CD4-positive, alpha-beta T cell treated with Interleukin-17A for 4 hours (primary cell): ENCODE measurements at places on chromosomes 4 and X.

GRCh38 chr4:13980317-13981310 lies 353.1 kb upstream of the BOD1L1 start:
- DNase-seq: no peak

DNA sequence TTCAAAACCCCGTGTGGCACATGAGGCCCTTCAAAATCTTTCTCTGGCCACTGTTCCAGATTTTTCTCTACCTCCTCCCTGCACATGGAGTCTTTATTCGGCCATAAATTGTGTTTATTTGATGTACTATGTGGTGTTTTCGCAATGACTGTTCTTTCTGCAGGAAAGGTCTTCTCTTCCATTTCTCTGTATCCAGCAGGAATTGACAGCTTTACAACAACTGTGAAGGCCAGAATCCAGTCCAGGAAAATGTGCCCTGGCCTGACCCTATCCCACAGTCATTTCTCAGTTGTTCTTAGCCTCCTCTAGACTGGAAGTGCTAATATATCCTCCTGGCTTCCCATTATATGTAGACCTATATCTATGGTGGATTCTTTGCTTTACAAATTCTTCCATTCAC lies 191.4 kb downstream of the COL25A1 start:
- DNase-seq: no peak

DNA sequence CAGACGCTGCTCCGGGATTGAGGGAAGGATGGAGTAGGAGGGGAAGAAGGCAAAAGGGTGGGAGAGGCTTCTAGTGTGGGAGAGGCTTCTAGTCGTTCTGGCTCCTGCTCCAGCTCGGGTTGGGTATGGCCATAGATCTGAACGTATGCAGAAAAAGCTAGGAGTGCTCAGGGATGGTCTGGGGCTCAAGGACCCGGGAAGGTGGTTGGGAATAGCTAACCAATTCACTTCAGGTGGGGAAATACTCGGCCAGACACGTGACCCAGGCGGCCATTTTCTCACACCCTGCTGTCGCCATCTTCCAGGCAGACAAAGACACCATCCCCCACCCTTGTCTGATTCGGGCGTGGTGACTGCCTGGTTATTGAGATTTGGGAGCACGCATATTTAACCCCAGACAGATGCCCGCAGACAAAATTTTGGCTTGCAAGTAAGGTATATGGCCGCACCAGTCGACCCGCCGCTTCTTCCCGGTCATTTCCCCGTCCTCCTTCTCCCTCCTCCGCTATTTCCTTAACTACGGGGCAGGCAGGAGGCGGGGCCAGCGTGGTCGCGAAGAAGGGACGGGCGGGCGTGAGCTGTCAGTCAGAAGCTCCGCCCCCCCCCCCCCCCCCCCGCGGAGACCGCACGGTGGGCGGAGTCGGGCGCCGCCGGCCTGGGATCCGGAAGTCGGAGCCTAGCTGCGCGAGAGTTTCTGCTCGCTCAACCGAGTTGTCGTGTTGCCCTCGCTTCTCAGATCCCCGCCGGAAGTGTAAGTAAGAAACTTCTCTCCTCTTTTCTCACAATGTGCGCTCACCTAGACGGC lies at the start of gene GNL3L:
GNL3L (plus strand) TSS at position 668 of the 805 bp plus-strand sequence. CDS start 2,348 bp downstream, outside the sequence.
- DNase-seq: peak; percentile 90

- DNase-seq: peak; percentile 61
Observed at GRCh38 chrX:103918571-103919269, 43.7 kb upstream of the TMSB15B start.

DNA sequence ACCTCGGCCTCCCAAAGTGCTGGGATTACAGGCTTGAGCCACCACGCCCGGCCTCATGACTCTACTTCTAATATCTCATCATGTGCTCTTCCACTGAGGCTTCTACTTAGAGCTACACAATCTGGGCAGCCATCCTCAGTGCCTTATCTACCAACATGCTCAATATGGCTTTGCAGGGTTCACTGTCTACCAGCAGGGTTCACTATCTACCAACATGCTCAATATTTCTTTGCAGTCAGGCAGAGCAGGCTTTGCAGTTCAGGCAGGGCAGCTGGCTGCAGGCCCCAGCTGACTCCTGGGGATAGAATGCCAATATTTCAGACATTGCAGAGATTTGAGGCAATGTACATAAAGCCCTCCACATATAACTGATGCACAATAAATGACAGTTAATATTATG lies 47.5 kb downstream of the PKD2 start:
- no peak for DNase-seq

DNA sequence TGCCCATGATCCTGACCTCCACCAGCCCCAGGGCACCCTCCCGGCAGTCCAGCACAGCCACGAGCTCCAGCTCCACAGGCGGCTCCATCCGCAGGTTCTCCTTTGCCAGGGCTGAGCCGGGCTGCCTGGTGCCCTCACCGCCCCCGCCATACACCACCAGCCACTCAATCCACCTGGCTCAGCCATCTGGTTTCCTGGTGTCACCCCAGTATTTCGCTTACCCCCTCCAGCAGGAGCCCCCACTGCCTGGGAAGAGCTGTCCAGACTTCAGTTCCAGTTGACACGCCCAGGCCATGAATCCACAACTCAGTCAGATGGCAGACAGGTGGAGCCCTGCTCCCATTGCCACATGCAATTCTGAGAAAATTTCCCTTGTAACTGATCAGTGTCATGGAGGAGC lies 3.9 kb downstream of the SHISA3 start:
- DNase-seq: no peak

DNA sequence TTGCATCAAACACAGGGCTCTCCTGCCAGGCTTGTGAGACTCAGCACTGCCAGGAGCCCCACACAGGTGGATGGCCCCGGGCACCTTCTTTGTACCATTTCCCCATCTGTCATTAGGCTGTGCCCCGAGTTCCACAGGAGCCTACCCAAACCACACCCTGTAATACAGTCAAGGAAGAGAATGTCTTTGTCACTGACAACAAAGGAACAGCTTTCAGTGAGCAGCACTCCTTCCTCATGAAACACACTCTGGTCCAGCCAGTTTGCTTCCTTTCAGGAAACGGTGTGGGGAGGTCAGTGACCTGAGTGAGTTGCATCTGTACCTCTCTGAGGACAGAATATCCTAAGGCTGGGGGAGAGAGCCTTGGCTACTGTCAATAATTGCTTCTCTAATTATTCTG lies 53.7 kb downstream of the LNX1 start:
- DNase-seq: no peak

DNA sequence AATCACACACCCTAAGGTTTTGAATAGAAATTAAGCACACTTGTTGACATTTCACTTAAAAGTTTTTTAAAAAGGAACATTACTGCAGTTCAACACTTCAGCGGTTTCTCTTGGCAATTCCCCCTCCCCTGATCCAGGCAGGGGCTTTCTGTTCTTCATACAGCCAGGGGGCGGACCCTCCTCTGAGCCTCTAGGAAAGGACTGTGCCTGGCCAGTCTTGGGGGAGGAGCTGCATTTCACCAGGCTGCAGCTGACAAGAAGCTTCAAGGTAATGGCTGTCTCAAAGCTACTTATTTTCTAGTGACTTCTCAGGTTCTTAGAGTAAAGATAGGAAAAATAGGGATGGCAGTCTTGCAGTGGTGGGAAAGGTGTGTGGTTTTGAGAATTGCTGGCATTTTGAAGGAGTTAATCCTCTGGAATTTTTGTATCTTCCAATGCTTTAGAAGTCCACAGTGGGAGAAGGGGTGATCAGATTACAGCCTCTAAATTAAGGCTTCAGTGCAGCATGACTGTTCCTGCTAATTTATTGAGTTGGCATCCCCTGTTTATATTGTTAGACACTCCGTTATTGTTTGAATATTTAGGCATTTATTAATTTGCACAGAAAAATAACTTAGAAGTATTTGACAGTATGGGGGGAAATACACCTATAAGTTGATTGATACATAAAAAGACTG lies 33.5 kb downstream of the PWWP3B start:
- DNase-seq: no peak

DNA sequence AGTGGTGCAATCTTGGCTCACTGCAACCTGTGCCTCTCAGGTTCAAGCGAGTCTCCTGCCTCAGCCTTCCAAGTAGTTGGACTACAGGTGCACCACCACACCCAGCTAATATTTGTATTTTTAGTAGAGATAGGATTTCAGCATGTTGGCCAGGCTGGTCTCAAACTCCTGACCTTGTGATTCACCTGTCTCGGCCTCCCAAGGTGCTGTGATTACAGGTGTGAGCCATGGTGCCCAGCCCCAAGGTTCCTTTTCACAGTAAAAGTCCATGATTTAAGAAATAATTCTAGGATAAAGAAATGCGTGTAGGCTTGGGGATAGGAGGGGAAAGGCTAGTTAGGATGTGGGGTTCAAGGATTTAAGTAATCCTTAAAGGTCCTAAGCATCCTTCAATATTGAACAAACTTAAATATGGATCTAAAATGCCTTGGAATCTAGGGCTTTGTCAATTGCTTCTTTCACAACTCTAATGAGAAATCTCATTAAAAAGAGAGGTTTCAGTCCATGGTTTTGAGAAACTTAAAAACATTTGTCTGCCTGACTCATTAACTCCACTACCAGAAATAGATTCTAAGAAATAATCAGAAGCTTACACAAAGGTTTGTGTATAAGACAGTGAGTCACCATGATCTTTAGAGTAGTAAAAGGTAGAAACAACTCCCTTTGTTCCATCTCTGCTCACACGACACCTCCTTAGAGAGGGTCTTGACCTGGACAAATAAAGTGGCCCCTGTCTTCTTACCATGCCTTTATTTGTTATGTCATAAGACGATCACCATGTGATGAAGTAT lies 203.2 kb downstream of the PTTG2 start:
- no peak for DNase-seq

- DNase-seq: no peak
Observed at GRCh38 chrX:121161501-121161933, 114.1 kb downstream of the GLUD2 start.

- DNase-seq: no peak
Observed at GRCh38 chrX:136185401-136186022, 38.2 kb downstream of the FHL1 start.

- no peak for DNase-seq
Observed at GRCh38 chrX:152845618-152846240, 14.9 kb downstream of the NSDHL start.

- DNase-seq: no peak
Observed at GRCh38 chr4:102832667-102833066, 5.3 kb upstream of the UBE2D3 start.

GRCh38 chr4:115117651-115118050 lies 4.2 kb upstream of the NDST4 start:
- no peak for DNase-seq

DNA sequence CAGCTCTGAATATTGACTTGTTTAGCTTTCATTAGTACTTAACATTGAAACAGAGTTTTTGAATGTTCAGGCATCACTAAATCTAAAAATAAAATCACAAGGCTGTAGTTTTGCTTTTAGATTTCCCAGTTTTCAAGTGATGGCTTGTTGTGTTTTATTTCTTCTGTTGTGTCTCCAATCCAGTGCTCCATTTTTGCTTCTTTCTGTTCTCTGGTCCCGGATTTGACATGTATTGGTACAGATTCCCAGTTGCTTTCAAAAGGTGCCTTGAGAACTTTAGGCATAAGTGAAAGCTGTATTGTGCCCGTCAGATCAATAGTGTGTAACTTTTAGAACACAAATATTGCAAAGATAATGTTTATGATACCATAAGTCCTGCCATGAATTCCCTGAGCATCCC lies 53.2 kb downstream of the ARHGAP10 start:
- DNase-seq: no peak

- DNase-seq: no peak
Observed at GRCh38 chrX:65990702-65991101, 49.2 kb downstream of the VSIG4 start.

DNA sequence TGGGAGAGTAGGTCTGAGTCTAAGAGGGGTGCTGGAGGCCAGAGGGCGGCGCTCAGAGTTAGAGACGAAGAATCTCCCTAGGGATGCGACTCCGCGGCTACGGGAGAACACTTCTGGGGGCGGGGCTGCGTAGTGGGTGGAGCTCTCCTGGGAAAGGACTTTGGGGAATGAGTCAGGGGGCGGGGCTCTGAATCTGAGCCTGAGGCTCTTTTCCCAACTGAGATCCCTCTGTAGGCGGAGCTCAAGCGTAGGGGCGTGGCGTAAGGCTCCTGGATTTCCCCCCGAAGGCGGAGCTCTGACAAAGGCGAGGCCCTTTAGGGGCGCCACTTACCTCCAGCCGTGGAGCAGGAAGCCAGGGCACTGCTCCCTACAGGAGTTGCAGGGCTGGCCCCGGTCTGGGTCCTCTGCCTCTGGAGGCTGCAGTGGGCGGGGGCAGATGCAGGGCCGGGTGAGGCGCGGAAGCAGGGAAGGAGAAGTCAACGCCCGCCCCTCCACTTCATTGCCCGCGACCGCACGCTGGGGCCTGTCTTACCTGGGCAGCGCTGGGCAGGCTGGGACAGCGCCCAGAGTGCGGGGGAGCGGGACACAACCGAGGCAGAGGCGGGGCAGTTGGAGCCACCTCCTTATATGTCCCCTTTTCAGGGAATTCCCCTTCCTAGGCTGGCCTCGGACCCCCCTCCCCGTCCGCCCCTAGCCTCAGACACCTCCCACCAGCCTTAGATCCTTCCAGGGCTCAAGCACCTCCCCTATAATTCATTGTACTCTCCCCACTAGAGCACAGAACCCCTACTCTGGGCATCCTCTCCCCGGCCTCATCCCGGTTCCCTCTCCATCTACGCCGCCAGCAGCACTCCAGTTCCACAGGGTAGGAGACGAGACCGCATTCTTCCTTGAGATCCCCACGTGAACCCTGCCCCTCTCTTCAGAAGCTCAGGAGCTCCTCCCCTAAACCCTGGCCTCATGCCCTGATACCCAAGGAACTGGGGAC lies 1.6 kb downstream of the PRICKLE3 start:
- DNase-seq: peak; percentile 47

DNA sequence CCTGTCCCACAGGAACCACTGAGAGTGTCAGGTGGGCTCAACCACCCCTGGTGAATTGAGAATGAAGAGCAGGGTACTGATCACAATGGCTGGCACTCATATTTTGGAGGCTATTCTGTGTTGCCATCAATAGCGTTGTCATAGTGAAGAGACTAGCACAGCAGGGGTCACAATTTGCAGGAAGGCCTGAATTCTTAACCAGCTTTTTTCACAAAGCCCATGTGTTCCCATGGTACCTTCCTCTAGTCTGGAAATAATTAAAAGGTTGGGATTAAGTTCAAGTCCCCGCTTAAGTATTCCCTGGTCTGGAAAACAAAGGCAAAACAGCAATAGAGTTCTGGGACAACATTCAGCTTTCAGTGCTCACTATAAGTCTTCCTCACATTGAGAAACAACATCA lies 1051.7 kb downstream of the C4orf33 start:
- no peak for DNase-seq

GRCh38 chr4:80073473-80074008 lies 512 bp upstream of the ANTXR2 start:
- peak; percentile 63 for DNase-seq

DNA sequence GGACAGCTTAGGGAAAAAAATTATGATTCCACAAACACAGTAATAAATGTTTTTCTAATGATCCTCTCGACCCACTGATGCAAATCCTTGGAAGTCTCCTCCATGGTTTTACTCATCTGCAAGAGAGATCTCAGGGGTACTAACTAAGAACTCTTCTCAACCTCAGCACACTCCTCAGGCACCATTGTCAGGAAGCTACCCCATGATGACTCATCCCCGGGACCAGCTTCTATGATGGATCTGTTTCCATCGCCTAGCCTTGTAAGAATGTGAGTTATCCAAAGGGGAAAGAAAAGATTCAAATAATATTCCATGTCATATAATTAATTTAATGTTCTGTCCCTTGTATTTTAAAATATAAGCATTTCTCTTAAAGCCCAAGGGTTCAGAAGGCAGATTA lies 816.1 kb upstream of the IGFBP7 start:
- no peak for DNase-seq
